Stimulated activated effector memory CD8-positive, alpha-beta T cell treated with anti-CD3 and anti-CD28 coated beads, Interleukin-12 subunit alpha, Interleukin-12 subunit beta, amount 100 ng/mL, for 72 hours (primary cell): ENCODE measurements at places on chromosomes 11 and 22.

DNA sequence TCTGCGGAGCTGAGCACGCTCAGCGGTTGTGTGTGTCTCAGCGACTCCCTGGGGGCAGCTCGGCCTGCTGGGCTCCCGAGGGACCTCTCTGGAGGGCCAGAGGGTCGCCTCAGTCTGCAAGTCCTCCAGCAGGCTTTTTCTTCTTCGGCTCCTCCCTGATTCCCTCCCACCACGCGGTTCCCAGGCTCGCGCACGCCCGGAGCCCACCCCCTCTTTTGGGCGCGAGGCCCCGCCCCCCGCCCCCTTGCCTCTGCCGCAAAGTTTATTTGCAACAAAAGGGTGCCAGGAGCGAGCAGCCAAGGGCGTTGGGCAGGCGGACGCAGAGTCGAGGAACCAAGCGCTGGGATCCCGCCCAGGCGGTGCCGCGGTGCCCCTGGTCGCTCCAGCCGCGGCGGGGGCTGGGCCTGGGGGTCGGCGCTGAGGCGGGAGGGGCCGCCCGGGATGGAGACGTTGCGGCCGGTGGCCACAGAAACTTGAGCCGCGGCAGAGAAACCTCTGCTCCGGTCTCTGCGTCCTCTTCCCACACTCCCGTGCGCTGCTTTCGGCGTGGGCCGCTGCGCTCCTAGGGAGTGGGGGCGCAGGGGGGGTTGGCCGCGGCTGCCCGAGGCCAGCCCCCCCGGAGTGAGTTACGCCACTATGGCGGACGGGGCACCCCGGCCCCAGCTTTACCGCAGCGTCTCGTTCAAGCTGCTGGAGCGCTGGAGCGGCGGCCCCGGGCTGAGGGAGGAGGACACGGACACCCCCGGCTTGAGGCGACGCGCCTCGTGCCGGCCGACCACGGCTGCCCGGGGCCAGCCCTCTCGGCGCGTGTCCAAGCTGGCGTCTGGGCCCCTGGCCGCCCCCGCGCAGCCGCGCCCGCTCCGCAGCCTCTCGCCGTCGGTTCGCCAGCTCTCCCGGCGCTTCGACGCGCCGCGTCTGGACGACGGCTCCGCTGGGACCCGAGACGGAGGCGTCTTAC, at the start of gene ARHGEF17:
Gene ARHGEF17 (plus strand): TSS at position 274 of the 958 bp plus-strand sequence. CDS start 363 bp downstream, at position 637.
- peak; percentile 22 for DNase-seq

DNA sequence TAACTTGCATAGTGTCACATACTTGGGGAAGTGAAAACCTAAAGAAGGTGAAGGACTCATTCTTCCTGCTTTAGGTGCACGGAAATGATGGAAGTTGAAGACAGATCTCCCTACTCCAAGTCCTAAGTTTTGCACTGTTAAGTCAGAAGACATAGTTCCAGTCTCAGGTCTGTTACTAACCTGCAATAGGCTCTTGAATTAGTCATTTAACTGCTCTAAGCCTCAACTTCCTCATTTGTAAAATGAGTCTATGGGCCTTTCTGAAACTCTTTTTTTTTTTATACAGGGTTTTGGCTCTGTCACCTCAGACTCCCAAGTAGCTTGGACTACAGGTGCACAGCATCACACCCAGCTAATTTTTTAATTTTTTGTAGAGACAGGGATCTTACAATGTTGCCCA, 30.8 kb upstream of the POU2AF1 start:
- no peak for DNase-seq

DNA sequence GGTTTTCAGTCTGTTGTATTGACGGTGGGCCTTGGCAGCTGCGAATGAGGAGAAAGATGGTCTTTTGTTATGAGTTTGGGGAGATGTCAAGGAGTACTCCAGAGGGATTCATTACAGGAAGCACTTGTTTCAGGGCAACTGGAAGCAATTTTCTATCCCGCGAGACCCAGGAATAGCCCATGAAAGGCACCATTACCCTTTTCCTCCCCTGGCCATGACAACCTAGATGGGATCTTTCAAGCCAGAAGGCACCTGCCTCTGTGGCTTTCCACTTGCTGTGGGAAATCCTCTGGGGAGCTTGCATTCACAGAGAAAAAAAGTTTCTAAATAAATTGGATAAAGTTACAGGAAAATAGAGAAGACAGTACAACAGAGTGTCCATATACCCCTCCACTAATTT, 2.7 kb downstream of the ZNF215 start:
- no peak for DNase-seq

DNA sequence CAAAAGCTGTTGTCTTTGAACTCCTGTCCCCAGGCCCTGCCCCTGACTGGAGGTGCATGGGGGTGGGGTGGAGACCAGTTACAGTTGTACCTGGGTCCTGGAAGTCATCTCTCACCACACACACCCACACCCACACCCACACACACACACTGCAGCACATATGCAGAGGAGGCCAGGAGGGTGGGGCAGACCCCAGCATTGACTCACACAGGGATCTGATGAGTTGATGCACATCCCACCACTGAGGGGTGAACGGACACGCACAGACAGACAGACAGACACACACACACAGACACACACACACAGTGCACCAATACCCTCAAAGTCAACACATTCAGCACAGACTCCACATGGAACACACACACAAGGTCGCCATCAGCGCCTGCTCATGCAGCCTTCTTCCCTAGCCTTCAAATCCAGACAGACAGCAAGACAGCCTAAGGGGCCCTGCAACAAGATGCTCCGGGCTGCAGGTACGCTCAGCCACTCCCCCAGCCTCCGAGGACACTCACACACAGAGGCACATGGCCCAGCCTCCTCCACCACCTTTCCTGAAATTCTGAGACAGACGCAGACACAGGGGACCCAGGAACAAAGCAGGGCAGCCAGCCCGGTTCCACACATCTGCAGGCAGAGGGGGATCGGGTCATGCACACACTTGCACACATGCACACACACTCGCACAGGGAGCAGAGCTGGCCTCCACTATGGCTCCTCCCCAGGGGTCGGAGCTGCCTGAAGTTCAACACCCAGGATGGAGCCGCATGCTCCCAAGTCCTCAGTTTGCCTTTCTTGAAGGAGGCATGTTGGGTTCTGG, 26.5 kb downstream of the SYT7 start:
- DNase-seq = no peak

DNA sequence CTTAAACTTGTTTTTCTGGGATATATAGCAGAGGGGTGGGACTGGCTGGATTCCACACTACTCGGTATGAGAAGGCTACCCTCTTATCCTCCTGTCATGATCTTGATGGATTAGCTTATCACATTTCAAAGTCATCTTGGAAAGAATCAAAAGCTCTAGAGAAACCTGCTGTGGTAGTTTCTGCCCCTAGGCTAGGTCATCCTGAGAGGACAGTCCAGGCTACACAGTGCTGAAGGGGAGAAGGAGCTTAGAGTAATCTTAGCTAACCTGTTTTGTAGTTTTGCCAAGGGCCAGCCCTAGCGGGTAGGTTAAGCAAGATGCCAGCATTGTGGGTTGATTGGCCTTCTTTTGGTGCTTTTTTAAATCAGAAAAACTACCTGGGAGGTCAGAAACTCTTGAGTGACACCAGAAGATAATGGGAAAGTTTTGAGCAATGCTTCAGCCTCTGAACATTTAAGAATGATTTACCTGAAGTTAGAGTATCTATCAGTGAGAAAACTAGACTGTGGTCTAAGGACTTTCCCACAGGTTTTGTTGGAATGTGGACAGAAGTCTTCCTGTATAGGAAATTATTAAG, 21.3 kb downstream of the PIWIL4 start:
- DNase-seq = no peak

DNA sequence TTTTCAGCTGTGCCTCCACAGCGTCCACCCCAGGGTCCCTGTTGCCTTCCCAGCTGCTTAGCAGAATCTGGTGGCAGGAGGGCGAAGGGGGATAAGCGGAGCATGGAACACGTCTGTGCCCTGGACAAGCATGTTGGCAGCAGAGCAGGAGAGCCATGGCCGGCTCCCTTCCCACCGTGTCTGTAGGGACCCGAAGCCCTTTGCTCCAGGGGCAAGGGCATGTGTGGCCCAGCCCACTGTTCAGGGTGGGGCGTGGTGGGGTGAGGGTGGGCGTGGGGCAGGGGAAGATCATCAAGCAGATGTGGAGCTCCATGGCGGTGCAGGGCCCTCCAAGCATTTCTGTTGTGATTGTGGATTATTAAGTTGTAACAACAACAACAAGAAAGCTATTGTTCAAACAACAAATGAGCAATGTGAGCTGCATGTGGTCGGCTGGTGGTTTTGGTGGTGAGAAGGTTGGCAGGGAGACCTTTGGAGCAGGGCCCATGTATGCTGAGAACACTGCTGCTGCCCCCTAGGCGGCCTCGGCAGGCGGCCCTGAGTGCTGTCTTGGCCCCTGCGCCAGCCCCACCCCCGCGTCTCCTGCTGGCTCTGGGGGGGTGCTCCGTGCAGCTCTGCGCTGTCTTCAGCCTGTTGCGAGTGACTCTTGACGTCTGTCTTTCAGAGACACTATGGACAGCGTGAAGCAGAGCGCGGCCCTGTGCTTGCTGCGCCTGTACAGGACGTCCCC, 50.9 kb downstream of the AP2A2 start:
- no peak for DNase-seq

DNA sequence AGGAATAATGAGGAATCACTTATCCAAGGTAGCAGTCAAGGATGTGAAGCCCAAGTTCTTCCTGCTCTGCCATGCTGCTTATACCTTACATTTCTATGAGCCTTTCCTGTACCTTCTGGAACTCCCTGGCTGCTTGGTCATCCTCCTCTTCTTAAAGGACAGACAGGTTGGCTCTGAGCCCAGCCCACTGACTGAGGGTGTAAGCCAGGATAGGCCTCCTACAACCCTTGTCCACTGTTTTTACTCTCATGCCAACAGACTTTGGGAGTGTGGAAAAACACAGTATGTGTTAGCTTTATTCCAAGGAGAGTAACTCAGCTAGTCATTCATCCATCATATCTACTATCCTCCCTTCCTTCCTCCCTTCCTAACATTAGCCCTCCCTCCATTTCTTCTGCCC, 47.5 kb downstream of the IRAG1 start:
- DNase-seq = no peak

DNA sequence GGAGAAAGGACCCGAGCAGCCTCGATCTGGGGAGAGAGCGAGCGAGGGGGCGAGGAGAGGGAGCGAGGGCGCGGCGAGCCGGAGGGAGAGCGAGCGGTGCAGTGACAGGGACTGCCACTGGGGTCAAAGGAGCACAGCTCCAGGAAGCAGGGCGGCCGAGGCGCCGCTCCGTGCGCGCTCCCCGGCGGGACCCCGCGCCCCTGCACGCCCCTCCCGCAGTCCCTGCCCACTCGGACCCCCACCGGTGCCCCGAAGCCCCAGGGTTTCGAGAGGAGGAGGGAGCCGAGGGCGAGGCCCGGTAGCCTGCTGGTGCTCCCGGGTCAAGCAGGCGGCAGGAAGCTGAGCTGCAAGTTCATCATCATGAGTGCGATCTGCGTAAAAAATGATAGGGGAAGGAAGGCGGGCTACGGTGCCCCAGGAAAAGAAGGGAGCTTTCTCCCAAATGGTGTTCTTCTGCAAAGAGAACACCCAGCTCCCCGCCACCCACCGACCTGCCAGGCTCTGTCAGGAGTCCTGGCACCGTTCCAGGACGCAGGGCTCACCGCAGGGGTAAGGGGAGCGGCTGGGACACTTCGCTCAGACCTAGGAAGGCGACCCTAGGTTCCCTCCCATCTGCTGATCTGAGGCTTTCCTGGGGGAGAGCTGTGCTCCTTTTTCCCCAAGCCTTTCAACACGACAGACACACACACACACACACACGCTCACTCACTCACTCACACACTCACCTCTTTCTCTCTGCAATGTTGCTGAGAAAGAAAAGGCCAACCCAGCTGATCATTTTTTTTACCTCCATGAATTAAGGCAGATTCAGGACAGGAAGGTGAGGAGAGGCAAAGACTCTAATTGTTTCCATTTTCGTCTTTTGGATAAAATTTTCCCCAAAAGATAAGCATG, at the start of gene MPPED2:
Gene MPPED2 (minus strand): TSS at position 103 of the 894 bp plus-strand sequence. CDS start 5,980 bp downstream, outside the sequence.
- DNase-seq = peak; percentile 8

- DNase-seq = no peak
These were observed 16.1 kb downstream of the CPT1A start for GRCh38 chr11:68825571-68825970.

- no peak for DNase-seq
These were observed 210.8 kb downstream of the HIPK3 start for GRCh38 chr11:33467966-33468365.

DNA sequence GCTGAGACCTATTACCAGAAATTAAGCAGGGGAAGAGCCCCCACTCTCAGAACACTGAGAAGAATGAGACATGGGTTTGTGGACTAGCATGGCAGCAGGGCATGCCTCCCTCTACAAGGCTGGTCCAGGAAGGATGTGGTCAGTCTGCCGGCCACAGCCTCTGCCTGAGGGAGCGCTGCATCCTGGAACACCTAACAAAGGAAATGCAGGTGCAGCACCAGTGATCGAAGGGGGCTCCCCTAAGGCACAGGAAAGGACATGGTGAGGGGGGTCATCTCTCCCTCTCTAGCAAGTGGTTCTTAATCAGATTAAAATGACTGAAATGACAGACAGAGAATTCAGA, 40.6 kb upstream of the ARL14EP start:
- DNase-seq = no peak
